ENCODE measurements at places on chromosomes 11 and 22.

- no peak for DNase-seq
Observed at GRCh38 chr11:67572305-67572704, 11.3 kb upstream of the GSTP1 start.

- no peak for DNase-seq
Observed at GRCh38 chr22:22556995-22557925, 1.8 kb downstream of the PRAME start.

DNA sequence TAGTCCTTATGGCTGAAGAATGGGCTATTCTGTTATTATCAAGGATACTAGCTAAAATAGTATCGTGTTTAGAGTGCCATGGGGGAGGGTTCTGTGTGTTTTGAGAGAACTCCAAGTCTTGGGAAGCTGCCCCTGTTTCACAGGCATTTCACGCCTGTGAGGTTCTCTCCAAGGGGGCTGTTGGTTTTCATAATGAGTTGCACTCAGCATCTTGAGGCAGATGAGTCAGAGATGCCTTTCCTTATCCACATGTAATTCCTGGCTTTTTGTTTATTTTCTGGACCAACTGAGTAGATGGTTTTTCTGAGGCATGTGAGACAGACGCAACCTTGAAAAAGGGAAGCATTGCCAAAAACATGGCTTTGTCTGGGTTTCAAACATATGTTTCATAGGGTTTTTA is 203.7 kb downstream of the ARHGAP42 start:
- no peak for DNase-seq

- DNase-seq = no peak
Observed at GRCh38 chr11:77884186-77884828, 63.4 kb downstream of the AAMDC start.

All from T-helper 1 cell (primary cell).